ENCODE measurements at places on chromosomes 6 and 20.

GRCh38 chr6:36499918-36500317, 47.4 kb downstream of the STK38 start:
- DNase-seq: no peak

DNA sequence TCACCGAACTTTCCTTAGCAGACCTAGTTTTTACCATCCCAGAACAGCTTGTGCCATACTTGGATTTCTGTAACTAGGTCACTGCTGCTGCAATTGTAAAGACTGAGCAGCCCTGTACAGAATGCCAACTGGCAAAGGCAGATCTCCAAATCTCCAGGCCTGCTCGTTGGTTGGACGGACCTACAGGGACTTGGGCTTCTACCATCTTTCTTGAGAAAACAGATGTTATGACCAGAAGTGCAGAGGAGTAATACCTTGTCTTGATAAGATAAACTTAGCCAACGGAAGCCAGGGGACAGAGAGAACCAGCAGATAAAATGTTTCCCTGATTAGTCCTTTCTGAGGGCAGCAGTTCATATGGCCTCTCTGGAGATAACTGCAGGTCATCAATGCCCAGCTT, 304.1 kb downstream of the RFPL4B start:
- peak; percentile 54 for DNase-seq

- DNase-seq: no peak
Observed at GRCh38 chr20:32445539-32446273, 87.6 kb downstream of the ASXL1 start.

GRCh38 chr6:158852312-158853071, 33.3 kb upstream of the EZR start:
- DNase-seq: no peak

DNA sequence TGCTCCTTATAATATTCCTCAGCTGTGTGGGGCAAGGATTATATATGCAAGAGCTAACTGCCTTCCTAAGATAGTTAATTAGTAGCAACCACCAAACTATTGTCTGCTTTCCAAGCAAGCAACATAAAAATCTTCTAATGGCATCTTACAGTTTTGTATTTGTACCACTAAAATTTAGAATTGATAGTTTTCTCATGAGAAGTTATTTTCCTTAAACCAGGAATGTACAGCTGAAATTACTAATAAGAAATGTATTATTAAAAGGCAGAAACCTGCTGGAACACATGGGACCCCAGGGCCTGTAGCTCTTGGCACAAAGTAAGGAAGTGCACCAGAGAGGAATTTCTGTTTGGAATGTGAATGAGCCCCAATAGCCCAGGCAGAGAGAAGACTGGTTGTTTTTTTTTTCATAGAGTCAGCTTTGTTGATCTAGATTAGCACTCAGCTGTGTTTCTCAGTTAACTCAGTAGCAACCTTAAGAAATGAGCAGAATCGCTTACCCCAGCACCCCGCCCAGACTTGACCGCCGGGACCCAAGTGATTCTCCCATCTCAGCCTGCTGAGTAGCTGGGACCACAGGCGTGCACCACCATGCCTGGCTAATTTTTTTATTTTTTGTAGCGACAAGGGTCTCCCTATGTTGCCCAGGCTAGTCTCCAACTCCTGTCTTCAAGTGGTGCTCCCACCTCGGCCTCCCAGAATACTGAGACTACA, 2.6 kb downstream of the MGME1 start:
- DNase-seq: peak; percentile 76

- no peak for DNase-seq
Observed at GRCh38 chr6:160378218-160378617, 30.0 kb downstream of the SLC22A3 start.
